NCI-H1694 treated with DMSO at 0.1 percent for 48 hours (cell line): ENCODE measurements at places on chromosomes 7 and 10.
A peak's percentile ranks its signal among the peaks of the same experiment; 100 is the strongest.

DNA sequence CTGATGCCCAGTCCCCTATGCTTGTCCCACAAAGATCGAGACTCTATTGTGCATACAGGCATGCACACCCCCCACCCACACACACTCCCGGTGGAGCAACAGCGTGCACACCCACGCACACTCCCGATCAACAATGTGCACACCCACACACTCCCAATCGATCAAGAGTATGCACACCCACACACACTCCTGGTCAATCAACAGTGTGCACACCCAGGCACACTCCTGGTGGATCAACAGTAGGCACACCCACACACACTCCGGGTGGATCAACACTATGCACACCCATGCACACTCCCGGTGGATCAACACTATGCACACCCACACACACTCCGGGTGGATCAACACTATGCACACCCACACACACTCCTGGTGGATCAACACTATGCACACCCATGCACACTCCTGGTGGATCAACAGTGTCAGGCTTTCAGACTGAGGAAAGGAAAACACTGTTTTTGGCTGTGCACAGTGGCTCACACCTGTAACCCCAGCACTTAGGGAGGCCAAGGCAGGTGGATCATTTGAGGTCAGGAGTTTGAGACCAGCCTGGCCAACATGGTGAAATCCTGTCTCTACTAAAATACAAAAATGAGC is 118.8 kb downstream of the PTPRN2 start:
- DNase-seq: no peak

DNA sequence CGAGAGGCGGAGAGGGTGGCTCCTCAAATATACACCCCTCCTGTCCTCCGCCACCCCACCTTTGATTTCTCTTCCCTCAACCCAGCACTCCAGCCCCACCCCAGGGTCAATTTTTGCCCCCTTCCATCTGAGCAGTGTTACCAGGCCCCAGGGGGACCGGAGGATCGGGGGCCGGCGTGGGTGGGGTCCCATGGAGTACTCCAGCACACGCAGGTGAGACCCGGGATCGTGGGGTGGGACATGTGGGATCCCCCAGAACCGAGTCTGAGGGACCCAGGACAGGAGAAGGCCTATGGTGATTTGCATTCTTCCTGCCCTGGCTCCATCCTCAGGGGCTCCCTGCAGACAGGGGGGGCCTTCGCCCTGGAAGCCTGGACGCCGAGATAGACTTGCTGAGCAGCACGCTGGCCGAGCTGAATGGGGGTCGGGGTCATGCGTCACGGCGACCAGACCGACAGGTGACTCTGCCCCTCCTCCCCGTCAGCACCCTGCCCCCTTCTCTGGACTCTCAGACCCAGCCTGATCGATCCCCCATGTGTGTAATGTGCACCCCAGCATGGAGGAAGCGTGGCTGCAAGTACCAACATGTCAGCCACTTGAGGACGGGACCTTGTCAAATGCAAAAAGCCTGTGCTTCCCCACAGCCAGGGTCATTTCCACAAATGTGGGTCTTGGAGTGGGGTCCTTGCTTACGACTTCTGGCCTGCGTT is 744 bp downstream of the TRIP6 start:
- no peak for DNase-seq

- peak; percentile 98 for DNase-seq
Measured at GRCh38 chr7:133081599-133082389, at the start of gene CHCHD3. Gene CHCHD3, minus strand, starts transcription at chr7:133082090. Its CDS starts 153 bp downstream, at chr7:133081937.

DNA sequence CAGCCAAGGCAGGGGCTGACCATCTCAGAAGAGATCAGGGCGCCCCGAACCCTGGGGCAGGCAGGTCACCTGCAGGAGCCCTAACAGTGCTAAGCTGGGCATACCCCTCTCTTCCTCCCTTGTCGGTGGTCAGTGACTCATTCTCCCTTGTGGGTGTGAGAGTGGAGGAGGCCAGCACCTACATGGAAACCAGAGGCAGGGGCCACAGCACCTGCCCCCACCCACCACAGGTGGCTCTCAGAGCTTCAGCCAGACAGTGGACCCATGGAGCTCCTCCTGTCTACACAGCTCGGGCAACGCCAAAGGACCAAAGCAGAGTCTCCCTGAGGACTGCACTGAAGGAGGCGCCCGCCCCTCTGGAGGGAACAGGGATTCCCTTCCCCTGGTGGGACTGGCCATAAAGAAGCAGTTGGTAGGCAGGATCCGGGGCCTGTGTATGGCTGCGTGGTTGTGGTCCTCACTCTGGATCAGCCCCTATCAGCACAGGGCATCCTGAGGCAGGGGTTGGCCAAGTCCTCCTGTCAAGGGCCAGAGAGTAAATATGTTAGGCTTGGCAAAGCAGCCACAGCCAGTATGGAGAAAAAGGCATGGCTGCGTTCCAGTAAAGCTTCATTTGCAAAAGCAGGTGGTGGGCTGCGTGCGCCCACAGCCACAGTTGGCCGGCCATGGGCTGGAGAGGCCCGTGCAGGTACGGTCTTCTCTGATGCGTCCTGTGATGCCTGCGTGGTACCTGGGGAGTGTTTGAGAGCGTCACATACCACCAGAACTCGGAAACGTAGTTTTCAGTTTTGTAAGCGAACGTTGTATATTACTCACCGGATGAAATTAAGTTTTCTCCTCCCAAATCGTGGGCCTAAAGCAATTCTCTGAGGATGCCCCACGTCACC is 198.2 kb downstream of the EBF3 start:
- no peak for DNase-seq

DNA sequence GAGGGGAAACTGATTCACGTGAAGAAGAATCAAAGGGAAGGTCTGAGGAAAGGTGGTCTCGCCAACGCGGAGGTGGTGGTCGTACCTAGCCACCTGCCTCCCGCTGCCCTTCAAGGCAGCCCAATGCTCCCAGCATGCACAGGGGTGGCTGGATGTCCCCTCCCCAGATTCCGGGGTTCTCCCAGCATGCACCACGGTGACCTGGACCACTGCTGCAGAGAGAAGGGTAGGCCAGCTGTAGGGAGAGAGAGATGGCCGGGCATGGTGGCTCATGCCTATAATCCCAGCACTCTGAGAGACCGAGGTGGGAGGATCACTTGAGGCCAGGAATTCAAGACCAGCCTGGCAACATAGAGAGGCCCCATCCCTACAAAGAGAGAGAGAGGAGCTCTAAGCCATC is 32.4 kb upstream of the PPP2R2D start:
- DNase-seq: no peak

- DNase-seq: no peak
Measured at GRCh38 chr7:31890766-31891165, 179.4 kb downstream of the PDE1C start.

DNA sequence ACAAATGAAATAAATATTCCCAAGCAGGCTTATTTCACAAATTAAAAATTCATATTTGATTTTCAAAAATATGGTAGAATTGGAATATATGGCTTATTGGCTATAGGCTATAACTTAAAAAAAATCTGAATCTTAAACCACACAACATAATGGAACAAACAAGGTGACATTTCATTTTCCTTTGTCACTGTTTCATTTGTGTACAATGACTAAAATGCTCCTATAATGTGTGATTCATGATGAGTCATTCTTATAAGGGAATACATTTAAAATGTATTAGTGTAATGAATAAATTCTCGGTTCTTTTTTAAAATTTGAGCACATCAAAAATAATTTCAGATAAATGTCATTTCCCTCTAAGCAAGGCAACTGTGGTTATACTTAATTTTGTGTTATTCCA is 148.0 kb upstream of the ANK3 start:
- no peak for DNase-seq

- DNase-seq: no peak
Measured at GRCh38 chr10:60733517-60733822, 44.8 kb upstream of the CDK1 start.

- DNase-seq: no peak
Measured at GRCh38 chr10:44460416-44460815, 75.5 kb upstream of the CXCL12 start.

DNA sequence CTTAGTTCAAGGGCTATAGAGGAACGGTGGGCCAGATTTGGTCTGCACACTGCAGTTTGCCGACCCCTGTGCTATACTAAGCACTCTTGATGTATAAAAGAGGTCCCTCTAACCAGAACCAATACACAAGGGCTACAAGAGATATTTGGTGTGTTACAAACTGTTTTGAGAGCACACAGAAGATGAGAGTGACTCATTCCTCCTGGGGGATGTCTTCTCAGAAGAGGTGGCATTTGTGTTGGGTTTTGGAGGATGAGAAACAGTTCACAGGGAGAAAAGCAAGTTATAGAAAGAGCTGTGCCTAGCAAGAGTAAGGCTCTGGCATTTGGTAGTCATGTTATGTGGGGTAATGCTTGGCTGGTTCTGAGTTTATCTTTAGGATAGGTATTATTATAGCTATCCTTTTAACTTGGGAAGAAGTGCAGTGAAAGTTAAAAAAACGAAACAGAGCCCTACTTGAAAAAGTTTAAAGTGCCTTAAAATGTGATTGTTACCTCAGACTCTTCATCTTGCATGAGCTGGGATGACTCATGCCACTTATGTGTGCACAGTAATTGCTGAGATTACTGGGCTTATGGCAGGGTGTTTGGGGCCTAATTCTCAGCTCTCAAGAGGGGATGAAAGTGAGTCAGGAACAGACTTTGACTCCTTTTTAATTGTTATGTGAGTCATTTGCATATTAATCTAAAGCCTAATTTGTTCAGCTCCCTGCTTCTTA is 160.4 kb downstream of the KIF20B start:
- DNase-seq: no peak

DNA sequence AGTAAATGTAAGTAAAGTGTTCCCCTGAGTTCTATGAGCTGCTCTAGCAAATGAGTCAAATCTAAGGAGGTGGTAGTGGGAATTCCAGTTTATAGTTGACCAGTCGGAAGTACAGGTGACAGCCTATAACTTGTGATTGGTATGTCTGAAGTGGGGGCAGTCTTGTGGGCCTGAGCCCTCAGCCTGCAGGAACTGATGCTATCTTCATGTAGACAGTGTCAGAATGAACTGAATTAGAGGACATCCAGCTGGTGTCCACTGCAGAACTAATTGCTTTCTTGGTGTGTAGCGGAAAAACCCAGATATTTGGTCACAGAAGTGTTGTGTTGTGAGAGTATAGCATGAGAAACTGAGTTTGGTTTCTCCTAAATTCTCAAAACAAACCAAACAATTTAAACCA is 127.9 kb upstream of the AMPH start:
- DNase-seq: no peak

DNA sequence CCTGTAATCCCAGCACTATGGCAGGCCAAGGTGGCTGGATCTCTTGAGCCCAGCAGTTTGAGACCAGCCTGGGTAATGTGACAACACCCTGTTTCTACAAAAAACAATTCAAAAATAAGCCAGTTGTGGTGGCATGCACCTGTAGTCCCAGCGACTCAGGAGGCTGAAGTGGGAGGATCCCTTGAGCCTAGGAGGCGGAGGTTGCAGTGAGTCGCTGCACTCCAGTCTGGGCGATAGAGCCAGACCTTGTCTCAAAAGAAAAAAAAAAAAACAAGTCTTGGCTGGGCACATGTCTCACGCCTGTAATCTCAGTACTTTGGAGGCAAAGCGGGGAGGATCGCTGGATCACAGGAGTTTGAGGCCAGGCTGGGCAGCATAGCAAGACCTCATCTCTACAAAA is 74.6 kb upstream of the PDSS1 start:
- DNase-seq: no peak

GRCh38 chr10:124095096-124095495 is 1.7 kb upstream of the CHST15 start:
- DNase-seq: no peak

- DNase-seq: no peak
Measured at GRCh38 chr7:155953781-155954549, 141.7 kb upstream of the SHH start.

GRCh38 chr10:72593963-72594362 is 31.9 kb downstream of the MICU1 start:
- DNase-seq: no peak

GRCh38 chr10:103540722-103541121 is 47.2 kb downstream of the NEURL1 start:
- no peak for DNase-seq

DNA sequence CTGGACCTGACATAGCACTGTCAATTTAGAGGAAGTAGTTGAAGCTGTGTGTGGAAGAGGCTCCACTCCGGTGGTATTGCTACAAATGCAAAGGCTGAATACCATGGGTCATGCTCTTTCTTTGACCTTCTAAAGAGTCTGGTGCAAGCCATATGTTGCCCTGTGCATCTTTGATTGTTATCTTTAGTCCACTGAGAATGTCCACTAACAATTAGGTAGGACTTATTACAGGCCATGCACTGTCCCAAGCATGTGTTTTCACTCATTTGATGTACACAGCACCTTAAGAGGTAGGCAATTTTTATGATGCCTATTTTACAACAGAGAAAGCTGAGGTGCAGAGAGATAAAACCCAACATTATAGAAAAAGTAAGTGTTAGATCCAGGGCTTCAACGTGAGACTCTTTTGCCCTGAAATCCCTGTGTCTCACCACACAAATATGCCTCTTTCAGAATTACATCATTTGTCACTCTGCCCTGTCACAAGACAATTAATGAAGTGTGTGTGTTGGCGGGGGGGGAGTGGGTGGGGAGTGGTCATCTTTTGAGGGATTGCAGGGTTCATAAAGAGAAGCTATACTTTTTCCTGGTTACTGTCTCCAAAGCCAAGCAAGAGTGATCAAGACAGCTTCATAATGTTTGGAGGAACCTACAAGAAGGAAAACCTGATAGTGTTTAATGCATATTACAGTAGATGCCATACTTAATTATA is 637.6 kb upstream of the IGFBP3 start:
- DNase-seq: no peak

- DNase-seq: no peak
Measured at GRCh38 chr7:4803397-4804241, 28.2 kb downstream of the AP5Z1 start.

- DNase-seq: peak; percentile 22
Measured at GRCh38 chr7:23938937-23939552, 229.0 kb downstream of the STK31 start.

- no peak for DNase-seq
Measured at GRCh38 chr10:100829933-100830727, 82.6 kb upstream of the SLF2 start.

GRCh38 chr7:117603627-117604026 is 123.8 kb downstream of the CFTR start:
- DNase-seq: no peak

- peak; percentile 67 for DNase-seq
Measured at GRCh38 chr7:2928613-2929311, 84.7 kb upstream of the GNA12 start.

- no peak for DNase-seq
Measured at GRCh38 chr10:48910548-48910947, 29.1 kb downstream of the LRRC18 start.

- DNase-seq: no peak
Measured at GRCh38 chr10:1227510-1228402, 171.6 kb downstream of the WDR37 start.

DNA sequence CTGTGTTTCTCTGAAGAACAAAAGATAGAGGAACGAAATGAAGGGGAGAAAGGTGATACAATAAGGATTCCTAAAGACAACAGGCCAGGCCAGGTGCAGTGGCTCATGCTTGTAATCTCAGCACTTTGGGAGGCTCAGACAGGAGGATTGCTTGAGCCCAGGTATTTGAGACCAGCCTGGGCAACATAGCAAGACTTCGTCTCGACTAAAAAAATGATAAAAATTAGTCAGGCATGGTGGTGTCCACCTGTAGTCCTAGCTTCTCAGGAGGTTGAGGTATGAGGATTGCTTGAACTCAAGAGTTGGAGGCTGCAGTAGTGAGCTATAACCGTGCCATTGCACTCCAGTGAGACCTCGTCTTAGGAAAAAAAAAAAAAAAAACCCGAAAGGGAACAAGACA is 41.4 kb upstream of the FAM3C start:
- no peak for DNase-seq
